ENCODE measurements at places on chromosomes 1 and 21. TPM values are rescaled to one million over a fixed set of nuclear protein-coding genes. Genes with fewer than 3 reads are reported as not detected.

The REN gene
- not detected for total RNA-seq

GRCh38 chr1:13494025-13494424 lies 19.8 kb downstream of the LRRC38 start:
- no peaks in the 10 kb centered on the region for H3K27me3 ChIP-seq
- H3K4me1 ChIP-seq = no peaks in the 10 kb centered on the region
- no peak overlapping the region for H3K4me3 ChIP-seq
- H3K36me3 ChIP-seq = no peaks in the 10 kb centered on the region

- no peak overlapping the region for H3K27ac ChIP-seq
- no peak overlapping the region for H3K4me3 ChIP-seq
- H3K4me1 ChIP-seq = peaks cover 41% of the 10 kb centered on the region
- no peaks in the 10 kb centered on the region for H3K27me3 ChIP-seq
Observed at GRCh38 chr1:31051611-31052010, 13.9 kb downstream of the PUM1 start.

- no peak overlapping the region for H3K27ac ChIP-seq
- H3K4me1 ChIP-seq = peaks cover 15% of the 10 kb centered on the region
- DNase-seq = no peak
- H3K27me3 ChIP-seq = no peaks in the 10 kb centered on the region
- H3K36me3 ChIP-seq = peaks cover 5% of the 10 kb centered on the region
Observed at GRCh38 chr1:6209661-6210580, 4.0 kb downstream of the RNF207 start.

GRCh38 chr1:165717918-165718515 lies 19.7 kb upstream of the ALDH9A1 start:
- H3K4me1 ChIP-seq = no peaks in the 10 kb centered on the region
- H3K4me3 ChIP-seq = no peak overlapping the region
- peaks cover 3% of the 10 kb centered on the region for H3K27me3 ChIP-seq
- no peak overlapping the region for H3K27ac ChIP-seq
- no peak for DNase-seq

- H3K27me3 ChIP-seq = no peaks in the 10 kb centered on the region
- H3K4me1 ChIP-seq = peaks cover 48% of the 10 kb centered on the region
- H3K27ac ChIP-seq = peak overlapping the region; percentile 98
- H3K4me3 ChIP-seq = peak overlapping the region; percentile 90
- DNase-seq = no peak
Observed at GRCh38 chr1:154955039-154955717, 721 bp downstream of the PBXIP1 start.

The TTLL10 gene
- total RNA-seq = not detected

DNA sequence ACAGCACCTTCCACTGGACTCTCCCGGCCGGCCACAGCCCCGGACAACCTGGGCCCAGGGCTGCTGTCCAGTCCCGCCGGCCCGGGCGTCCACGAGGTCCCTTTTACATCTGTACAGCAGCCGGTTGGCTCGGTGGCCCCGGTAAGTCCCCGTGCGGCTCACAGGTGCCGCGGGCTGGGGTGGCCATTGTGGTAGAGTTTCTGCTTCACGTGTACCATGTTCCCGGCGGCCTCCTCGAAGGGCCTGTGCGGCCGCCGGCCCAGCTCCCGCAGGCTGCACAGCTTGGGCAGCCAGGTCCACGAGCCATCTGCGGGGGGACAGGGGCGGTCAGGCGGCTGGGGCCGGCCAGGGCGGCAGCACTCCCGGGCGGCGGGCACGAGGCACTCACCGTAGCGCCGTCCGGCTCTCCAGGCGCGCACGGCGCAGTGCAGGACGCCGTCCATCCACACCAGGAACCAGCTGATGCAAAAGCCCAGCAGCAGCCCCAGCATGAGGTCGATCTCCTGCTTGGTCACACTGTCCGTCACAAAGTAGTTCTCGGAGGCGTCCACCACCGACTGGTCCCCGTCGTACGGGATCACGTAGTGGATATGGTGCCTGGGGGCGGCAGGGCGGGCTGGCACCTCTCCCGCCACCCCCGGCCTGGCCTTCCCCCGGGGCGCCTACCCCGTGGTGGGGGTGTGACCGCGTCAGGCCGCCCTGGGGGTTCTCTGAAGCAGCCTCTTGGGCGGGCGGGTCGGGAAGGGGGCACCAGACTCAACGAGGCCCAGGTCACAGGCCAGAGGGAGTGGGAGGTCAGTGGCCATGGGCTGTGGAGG lies 5.0 kb downstream of the TMEM240 start:
- no peak overlapping the region for H3K4me3 ChIP-seq
- DNase-seq = no peak
- H3K27me3 ChIP-seq = no peaks in the 10 kb centered on the region
- H3K4me1 ChIP-seq = peaks cover 5% of the 10 kb centered on the region
- H3K27ac ChIP-seq = no peak overlapping the region

The EXTL2 gene
- 33.6 TPM for total RNA-seq

DNA sequence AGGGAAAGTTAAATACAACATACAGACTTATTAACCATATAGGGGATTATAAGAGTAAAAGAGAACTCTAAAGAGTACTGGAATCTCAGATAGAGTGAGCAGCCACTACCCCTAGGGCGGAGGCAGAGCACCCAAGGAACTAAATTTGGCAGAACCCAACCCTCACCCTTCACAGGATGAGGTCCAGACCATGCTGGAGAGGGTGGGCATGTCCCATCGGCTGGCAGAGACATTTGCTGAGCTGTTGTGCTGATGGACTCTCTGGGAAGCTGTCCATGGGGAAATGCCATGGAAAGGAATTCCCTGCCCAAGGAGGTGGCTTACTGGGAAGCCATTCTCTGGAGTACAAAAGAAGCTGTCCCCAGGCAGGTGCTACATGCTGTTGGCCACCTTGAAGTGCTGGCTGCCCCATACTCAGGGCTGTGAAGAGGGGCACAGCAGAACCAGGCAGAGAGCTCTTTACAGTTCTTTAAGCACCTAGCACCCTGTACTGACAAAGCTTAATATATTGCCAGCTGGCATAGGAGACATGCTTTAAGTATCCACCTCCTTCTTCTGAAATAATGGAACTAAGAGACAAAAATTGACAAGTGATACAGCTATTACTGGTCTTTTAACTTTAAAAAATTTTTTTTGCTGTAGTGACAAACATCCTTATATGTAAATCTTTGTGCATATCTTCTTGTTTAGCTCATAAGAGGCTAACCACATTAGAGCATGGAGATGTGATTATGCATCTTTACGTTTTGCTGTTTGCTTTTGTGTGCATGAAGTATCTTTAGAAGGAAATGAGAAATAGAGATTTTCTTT lies 29.6 kb downstream of the TSNAX start:
- no peak overlapping the region for H3K4me3 ChIP-seq
- H3K4me1 ChIP-seq = peaks cover 2% of the 10 kb centered on the region
- H3K27ac ChIP-seq = no peak overlapping the region
- peaks cover 21% of the 10 kb centered on the region for H3K36me3 ChIP-seq
- no peak for DNase-seq
- no peaks in the 10 kb centered on the region for H3K27me3 ChIP-seq

The KCNJ9 gene
- not detected for total RNA-seq

The MT1HL1 gene
- total RNA-seq = not detected

The B3GALT5 gene
- not detected for total RNA-seq

GRCh38 chr1:209207701-209208286 lies 375.7 kb upstream of the CAMK1G start:
- no peaks in the 10 kb centered on the region for H3K36me3 ChIP-seq
- no peak overlapping the region for H3K27ac ChIP-seq

Data from osteocyte (in vitro differentiated cells).